H4 (cell line): ENCODE measurements at places on chromosomes 12 and 14.

DNA sequence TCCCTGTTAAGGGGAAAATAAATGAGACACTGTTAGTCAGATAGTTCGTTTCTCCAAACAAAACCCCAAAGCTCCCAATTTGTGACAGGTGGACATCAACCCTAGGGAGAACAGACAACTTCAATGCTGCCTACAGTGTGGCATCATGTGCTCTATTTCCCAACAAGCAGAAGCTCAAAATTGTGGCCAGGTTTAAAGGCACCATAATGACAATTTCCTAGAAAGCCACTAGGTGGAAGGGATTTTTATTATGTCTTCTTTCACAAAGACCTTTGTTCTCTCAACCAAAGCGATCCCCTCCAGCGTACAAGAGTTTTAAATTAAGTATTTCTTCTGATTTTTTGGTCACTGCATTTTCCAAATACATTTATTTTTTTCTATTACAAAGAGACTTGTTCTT, 88.0 kb upstream of the MBIP start:
- no peak for DNase-seq

DNA sequence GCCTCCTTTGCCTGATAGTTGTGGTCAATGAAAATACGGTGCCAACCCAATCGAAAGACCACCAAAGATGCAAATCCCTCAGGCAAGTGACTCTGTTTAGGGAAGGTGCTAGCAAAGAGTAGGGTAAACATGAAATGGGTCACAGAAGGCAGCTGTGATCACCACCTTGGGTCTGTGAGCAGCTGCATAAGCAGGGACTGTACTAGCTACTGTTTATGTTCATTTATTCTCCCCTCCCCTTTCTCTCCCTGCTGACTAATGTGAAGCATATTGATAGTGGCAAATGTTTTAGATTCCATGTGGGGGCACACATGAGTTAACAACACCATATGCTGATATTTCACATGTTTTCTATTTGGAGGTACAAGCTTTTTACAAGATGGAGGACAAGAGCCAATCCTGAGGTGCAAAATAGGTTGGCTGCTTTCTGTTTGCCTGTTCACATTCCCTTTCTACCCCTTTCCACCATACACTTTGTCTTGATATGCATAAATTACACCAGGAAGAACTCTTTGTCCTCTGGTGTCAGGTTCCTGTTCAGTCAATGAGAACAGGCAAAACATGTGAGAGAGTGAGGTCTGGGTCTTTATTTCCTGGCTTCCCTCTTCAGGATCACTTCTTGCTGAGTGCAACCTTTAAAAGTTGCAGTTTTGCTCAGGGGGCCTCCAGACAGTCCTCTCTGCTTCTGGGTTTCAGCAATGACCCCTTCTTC, 71.1 kb downstream of the AVPR1A start:
- no peak for DNase-seq

GRCh38 chr14:87097015-87097414, 896.0 kb downstream of the GALC start:
- DNase-seq: no peak

DNA sequence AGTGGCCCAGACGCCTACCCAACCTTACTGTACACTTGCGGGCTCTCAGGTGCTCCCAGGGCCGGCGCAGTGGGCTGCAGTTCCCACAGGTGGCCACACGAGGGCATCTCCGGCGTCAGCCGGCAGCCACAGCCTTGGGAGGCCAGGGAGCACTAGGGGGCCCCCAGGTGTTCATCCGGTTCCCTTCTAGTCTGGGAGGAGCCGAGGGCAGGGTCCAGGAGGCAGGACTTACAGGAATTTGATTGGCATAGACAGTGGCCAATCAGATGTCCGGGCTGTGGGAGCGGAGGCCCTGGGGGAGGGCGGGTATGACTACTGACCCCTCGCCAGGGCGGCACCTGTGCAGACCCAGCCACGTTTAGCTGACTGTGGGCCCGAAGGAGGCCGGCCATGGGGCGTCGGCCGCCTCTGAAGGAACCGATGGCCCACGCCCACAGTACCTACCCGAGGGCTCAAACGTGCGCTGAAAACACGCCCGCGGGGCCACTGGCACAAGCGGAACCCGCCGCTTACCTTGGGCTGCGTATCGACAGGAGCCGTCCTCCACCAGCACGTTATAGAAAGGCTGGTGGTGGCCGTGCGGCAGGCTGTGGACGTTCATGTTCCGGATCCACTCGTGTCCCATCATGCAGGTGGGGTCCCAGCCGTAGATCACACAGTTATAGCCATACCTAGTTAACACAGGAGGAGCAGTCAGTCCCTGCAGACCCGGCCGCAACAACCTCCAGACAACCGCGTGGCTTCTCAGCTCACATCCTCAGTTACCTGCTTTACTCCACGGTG, 34.8 kb downstream of the FBXO21 start:
- peak; percentile 79 for DNase-seq

DNA sequence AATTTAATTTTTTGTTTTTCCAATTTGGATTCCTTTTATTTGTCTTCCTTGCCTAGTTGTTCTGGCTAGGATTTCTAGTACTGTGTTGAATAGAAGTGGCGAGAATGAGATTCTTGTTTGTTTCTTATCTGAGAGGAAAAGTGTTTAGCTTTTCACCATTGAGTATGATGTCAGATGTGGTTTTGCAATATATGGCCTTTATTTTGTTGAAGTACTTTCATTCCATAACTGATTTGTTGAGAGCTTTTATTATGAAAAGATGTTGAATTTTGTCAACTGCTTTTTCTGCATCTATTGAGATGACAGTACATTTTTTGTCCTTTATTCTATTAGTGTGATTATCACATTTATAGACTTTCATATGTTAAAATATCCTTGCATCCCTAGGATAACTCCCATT, 462.0 kb downstream of the CCDC91 start:
- DNase-seq: no peak

DNA sequence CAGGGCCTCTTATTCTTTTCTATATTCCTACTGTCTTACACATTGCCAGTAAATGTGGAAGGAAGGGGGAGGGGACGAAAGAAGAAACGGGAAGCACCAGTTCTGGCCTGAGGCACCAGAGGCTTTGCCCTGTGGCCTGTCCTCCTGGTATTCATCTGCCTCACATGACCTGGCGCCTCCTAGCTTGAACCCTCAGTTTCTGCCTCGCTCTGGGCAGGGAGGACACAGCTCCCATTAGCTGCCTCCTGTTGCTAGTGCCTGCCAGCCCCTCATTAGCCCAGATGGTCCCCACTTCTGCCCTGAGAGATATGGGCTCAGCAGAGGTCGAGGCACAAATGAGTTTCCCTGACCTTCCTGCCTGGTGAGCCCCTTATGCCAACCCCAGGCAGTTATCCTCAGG, 3.0 kb upstream of the PLEKHG6 start:
- no peak for DNase-seq

DNA sequence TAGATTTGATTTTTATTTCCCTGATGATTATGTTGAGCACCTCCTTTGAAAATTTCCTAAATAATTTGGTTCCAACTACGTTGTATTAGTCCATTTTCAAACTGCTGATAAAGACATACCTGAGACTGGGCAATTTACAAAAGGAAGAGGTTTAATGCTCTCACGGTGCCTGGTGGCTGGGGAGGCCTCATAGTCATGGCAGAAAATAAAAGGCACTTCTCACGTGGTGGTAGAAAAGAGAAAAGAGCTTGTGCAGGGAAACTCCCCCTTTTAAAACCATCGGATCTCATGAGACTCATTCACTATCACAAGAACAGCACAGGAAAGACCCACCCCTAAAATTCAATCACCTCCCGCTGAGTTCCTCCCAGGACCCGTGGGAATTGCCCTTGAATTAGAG, 372.3 kb downstream of the RPL10L start:
- no peak for DNase-seq

DNA sequence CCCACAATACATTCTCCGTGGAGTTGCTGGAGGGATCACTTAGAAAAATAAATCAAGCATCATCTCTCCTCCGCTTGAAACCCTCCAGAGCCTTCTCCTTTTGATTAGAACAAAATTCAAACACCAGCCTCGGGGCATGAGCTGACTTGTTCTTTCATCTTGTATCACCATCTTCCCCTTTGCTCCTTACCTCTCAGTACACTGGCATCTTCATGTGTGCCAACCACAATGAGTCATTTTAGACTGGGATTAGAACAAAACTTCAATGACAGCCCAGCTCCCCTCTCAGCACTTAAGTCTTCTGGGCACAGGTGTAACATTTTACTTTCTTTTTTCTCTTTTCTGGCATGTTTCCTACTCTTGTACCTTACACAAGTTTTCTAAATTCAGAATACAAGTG, 1159.2 kb upstream of the TMEM132C start:
- peak; percentile 16 for DNase-seq

DNA sequence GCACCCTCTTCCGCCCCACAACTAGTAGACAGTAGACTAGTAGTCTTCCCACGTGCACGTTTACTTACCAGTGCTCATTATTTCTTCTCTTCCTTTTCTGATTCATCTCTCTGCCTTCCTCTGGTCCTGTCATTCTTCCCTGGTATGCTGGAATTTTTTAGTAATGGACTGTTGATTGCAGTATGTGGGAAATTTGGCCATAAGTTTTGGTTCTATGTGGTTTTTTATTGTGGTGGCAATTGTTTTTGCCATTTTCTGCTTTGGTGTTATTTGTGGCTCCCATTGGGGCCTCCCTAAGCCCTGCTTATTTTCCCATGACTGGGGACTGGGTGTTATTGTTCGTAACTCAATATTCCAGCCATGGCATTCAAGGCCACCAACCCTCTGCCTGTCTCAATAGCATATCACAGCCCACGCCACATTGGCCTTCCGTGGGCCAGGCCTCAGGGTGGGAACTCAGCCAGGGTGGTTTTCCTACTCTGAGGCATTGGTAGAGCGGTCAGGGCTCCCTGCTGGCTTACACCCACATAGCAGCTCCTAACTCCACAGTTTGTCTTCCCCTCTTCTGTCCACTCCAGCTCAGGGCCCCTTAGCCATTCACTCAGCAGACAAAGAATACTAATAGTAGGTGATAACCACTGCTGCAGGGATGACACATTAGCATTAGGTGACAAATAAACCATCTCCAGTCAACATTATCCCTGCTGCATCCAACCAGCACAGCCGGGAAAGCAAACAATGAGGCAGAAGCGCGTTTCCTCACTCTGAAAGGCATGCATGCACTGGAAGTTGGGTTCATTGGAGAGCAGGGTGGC, 321.5 kb downstream of the CACNA1C start:
- no peak for DNase-seq

- DNase-seq: peak; percentile 34
Observed at GRCh38 chr12:92064422-92064821, 81.2 kb downstream of the BTG1 start.

- DNase-seq: no peak
Observed at GRCh38 chr14:104424406-104425072, 155.0 kb upstream of the C14orf180 start.

DNA sequence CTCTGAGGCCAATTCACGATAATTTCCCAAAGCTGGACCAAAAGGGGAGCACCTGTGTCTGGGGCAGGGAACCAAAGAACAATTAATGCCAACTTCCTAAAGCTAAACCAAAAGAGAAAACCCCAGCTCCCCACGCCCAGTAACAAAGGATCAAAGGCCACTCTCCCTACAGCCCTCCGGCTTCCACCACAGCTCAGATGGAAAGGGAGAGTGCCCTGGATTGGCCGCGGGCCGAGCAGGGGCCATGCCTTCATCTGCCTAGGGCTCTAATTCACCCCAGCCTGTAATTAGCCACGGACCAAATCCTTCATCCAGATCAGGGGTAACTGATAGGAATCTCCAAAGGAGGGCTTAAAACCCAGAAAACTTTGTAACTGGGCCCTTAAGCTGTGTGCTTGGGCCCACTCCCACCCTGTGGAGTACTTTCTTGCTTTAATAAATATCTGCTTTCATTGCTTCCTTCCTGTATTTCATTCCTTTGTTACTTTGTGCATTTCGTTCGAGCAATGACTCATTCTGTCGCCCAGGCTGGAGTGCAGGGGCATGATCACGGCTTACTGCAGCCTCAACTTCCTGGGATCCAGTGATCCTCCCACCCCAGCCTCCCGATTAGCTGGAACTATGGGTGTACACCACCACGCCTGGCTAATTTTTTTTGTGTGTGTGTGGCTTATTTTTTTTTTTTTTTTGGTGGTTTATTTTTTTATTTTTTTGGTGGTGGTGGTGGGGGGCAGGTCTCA, 65.5 kb upstream of the PPP4R3A start:
- no peak for DNase-seq

- DNase-seq: no peak
Observed at GRCh38 chr12:124564232-124564958, 3.0 kb downstream of the NCOR2 start.

DNA sequence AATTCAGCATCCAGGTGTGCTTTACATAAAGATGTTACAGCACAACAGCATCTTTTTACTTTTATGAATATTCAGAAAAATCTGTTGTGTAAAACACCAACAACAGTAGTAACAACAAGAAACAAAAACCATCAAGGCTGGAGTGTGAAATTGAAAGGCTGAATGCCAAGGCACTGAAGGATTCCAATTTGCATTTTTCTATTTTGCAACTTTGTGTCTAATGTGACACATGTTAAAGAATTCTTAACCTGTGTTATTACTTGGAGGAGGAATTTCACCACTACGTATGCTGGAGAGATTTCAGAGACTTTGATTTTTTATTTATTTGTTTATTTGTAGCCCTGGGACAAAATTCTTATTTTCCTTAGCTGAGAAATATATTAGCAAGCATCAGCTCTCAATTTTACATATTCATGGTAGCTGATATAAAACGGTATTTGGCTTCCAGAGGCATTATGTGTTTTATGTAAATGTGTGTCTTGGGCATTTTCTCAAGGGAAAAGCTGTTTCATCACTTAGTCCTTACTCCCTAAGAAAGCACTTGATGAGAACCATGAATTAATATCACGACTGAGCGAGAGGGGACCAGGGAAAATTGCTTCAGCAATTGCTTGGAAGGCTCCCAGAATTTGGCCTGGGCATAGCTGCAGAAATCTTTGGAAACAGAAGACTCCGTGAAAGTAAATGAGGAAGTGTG, 475.4 kb downstream of the TMEM132D start:
- no peak for DNase-seq

- DNase-seq: no peak
Observed at GRCh38 chr12:97560786-97561618, 98.4 kb downstream of the RMST start.

DNA sequence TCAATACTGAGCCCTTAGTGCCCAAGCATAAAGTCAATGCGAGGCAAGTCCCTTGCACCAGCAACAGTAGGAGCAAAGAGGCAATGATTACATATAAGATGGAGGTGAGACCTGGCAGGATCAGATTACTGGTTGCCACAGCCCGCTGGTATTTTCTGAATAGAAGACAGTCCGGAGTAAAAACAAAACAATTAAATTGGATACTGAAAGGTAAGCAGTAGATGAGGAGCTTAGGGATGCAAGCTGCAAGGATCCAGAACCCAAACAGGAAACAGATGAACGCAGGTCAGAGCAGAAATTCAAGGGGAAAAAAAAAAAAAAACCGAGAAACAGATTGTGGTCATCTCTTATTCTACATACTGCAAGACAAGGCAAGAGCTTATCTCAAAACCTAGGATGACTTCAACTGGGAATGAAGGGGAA, 119.6 kb downstream of the MED13L start:
- DNase-seq: no peak

GRCh38 chr12:50538182-50538581, 33.4 kb downstream of the DIP2B start:
- no peak for DNase-seq

- DNase-seq: peak; percentile 20
Observed at GRCh38 chr14:101151226-101151926, 247.9 kb upstream of the RTL1 start.
